ENCODE measurements at places on chromosomes 4 and X.

DNA sequence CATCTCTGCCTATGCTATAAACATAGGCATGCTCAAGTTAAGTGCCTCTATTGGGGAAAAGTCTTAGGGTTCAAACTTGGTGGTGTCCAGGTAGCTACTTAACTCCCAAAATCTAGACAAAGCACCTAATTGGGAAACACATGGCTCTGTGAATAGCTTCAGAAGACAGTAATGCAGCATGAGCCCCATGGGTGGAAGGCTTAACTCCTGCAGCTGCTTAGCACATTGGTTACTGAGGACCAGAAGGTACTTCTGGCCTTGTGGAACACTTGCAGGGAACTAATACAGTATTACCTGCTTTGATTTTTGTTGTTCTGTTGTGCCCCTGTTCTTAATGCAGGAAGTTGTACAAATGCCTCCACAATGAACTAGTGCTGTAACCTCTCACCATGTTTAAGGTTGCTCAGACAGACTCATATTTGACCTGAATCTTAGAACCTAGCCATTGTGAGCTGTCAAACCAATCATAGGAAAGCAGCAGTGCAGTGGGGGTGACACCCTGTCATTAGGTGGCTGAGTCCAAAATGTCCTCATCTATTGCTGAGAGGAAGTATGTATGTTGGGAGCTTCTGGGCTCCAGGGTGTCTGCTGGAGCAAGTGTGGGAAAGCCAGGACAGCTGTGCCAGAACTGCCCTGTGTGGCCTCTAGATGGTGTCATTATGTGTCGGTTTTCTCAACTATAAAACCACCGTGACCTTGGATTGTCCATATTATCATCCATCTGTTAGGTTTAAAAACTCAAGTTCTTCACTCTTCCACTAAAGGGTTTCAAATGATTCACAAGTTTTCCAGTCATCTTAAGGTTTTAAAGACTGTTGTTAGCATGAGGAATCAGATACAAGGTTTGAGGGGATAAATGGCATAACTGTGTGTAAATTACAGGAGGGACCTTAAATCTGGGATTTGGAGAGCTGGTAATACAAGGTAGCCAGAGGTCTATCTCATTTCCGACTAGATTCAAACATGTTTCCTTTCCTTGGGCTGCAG, 69.9 kb upstream of the WDR1 start:
- no peak for DNase-seq

GRCh38 chr4:17726911-17727310, 54.5 kb downstream of the FAM184B start:
- DNase-seq: no peak

DNA sequence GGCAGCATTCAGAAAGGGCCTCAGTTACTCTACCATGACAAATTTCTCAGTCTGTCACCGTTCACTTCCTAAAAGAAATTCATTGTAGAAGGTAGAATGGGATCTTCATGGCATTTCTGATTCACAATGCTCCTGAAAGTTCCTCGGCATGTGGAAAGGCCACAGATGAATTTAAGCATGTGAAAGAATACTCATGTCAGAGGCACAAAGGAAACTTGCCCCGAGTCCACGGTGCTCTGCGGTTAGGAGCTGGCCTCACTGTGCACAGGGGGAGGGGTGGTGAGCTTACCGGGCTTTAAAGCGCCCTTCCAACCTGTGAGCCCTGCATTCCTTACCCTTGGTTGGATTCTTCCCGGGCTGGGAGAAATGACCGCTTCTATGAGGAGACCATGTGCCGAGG, 9.3 kb downstream of the TKTL1 start:
- no peak for DNase-seq

GRCh38 chr4:165190591-165191347, 16.6 kb upstream of the KLHL2 start:
- DNase-seq: no peak

GRCh38 chr4:17018013-17018412, 119.6 kb upstream of the LDB2 start:
- DNase-seq: no peak

DNA sequence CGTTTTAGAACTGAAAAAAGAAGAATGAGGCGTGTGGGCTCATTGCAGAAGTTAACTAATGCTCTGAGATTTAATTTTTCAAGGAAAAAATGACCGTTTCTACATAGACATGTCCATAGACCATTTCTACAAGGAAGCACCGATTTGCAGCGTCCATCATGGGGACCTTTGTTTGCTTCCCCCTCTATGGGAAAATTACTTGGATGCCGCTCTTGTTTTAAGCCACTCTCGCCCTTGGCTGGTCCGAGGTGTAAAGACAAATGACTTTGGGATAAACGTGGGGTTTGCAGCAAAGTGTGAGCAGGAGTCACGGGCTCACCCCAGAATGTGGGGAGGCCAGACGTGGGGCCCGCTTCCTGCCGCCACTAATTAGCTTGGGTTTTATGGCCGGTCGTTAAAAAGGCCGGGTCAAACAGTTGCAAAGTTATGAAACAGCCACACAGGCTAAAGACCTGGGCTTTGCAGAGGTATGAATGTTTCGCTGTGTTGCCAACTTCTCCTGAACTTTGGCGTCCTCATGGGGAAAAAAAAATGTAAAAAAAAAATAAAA, 235.9 kb downstream of the SHOX start:
- no peak for DNase-seq

- no peak for DNase-seq
These were observed 10.8 kb downstream of the UCP1 start for GRCh38 chr4:140557831-140558435.

- DNase-seq: no peak
These were observed 177.7 kb downstream of the RBM46 start for GRCh38 chr4:154958621-154959358.

DNA sequence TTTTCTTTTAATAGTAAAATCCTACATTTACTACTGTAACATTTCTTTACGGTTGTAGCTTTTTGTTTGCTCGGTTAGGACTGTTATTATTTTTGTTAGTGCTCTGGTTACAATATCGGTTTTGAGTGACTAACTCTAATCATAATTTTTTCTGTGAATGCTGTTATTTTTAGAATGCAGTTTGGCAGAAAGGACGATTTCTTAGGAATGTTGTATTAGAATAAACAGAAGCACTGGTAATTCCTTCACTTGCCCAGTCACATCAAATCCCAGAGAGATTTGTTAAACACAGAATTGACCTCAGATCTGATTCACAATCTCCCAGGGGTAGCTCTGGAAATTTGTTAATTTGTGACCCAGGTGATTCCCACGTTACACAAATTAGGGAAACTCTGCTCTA, 21.7 kb downstream of the DDIT4L start:
- no peak for DNase-seq

GRCh38 chr4:144634978-144635747, 10.8 kb upstream of the HHIP start:
- DNase-seq: no peak

- no peak for DNase-seq
These were observed 71.4 kb downstream of the RGS12 start for GRCh38 chr4:3364199-3364598.

DNA sequence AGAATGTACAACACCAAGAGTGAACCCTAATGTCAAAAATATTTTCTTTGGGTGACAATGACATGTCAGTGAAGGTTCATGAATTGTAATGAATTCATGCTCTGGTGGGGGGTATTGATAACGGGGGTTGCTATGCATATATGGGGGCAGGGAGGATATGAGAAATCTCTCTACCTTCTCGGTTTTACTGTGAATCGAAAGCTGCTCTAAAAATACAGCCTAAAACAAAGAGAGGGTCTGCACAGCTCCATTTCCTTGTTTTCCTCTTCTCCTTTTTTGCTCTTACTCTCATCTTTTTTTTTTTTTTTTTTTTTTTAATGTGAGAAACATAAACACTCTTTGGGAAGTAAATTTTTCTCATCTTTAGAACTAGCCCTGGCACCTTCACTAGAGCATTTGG, 85.8 kb downstream of the DCTD start:
- DNase-seq: no peak

DNA sequence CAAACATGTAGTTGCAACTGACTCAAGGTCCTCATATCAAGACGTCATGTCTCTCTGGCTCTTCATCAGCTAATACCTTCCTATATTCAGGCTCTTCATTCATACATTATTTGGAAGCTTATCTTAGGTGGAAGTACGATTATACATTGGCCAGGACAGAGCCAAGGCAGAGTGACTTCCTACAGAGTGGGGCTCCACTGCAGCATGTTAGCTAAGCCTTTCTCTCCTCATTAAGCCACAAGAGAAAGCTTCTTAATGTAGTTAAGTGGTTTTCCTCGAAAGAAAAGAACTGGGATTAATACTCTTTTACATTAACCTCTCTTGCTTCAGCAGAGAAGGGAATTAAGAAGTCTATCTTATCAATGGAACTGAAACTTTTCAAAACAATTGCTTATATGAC, 15.0 kb downstream of the C4orf33 start:
- DNase-seq: no peak

DNA sequence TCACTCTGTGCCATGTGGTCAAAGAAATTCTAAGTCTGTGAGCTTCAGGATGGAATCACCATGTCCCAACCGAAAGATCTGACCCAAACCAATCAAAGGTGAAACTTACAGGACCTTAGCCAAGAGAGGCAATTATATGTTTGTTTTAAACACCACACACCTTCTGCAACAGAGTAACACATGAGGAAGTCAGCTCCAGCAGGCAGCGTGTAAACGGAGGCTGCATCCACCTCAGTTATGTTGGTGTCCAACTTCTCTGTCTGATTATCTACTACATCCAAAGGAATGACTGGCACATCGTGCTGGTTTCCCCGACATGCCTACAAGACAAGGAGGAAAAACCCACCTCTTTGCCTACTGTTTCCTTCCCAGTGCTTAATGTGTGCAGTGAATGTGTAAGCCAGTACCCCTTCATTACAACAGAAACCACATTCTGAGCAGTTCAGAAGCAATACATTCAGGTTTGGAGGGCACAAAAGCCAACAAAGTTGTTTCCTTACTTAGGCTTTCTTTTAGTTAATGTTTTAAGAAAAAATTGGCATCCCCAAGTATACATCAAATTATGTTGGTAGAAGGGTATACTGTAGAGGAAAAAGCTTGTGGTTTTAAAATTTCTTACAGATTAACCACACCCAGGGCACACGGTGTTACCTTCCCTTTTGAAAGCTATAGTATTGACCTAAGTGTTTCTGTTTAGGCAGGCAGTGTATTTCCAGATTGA, 12.4 kb downstream of the CASP6 start:
- no peak for DNase-seq

- no peak for DNase-seq
These were observed 2.4 kb upstream of the NSUN7 start for GRCh38 chr4:40747207-40747835.

- DNase-seq: no peak
These were observed 2.8 kb downstream of the RTL5 start for GRCh38 chrX:72128881-72129280.

GRCh38 chrX:43500246-43500645, 155.9 kb upstream of the MAOA start:
- no peak for DNase-seq

GRCh38 chr4:124276461-124276860, 436.1 kb downstream of the ANKRD50 start:
- no peak for DNase-seq

DNA sequence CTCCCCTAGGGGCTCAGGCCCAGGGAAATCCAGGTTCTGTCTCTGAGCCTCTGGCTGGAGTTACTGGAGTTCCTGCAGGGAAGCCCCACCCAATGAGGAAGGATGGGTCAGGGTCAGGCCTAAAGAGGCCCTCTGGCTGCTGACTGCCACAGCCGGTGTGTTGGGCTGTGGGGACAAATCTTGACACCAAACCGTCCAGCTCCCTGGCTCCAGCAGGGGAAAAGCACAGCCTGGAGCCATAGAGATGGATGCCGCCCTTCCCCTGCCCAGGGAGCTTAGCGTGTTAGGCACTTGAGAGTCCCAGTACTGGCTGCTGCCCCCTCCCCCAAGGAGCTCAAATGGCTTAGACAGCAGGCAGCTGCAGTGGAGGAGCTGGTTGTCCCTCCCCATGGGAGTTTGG, 321.3 kb upstream of the LCORL start:
- no peak for DNase-seq

DNA sequence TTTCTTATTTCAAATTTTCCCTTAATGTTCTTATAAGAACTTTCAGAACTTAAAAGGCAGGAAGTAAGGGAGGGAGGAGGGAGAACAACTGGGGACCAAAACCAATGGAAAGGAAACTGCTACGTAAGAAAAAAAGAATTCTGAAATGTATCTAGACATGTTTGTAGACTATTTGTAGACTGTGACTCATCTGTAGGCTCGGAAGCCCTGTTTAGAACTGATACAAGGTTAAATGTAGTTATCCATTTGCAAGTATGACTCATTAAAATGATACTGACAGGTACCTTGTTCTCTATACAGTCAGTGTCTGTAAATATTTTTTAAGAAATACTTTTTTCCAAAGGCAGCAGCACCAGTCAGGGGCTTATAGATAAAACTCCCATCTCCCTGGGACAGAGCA, 202.0 kb downstream of the DHX15 start:
- no peak for DNase-seq

GRCh38 chrX:145735036-145735435, 82.6 kb upstream of the SLITRK2 start:
- DNase-seq: no peak

DNA sequence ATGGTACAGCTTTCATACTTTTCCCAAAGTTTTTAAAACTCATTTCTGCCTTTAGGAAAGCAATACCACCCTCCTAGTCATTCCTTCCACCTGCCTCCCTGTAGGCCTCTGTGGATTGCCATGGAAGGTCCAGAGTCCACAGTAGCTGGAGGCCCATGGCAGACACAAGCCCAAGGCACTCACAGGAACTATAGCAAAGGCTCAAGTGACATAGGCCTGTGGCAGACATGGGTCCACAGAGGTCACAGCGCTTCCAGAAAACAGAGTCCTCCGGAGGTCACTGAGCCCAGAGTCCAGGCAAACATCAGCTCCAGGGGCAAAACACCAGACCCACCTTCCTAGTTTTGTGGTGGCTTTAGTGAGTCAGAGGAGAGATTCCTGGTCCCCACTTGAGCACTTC, 147.6 kb upstream of the ATP6AP2 start:
- no peak for DNase-seq

DNA sequence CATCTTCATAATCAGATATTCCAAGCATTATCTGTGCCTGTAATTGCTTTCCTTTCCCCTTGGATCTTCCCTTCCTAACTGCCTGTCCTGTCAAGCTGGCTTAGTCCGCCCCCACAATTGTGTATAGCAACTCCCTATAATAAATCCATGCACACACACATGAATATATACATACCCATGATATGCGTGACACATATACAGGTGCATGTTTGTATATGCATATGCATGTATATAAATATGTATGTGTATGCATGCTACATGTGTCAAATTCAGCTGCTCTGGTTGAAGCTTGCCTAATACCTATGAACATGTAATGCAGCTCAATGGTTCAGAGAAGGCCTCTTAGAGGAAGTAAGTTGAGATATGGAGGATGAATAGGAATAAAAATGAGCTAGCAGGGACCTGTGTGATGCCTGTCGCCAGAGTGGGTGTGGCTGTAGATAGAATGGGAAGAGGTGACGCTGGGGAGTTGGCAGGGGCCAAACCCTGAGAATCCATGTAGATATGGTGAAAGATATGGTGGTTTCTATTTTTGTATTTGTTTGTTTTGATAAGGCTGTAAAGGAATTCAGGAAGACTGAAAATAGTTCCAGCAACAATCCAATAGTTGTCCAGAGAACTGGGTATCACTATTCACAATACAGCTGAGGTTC, 595.0 kb upstream of the BOD1L1 start:
- DNase-seq: no peak

GRCh38 chr4:153486281-153487151, 20.4 kb downstream of the TMEM131L start:
- DNase-seq: no peak
